Stimulated activated CD8-positive, alpha-beta memory T cell treated with anti-CD3 and anti-CD28 coated beads, Interleukin-12 subunit alpha, Interleukin-12 subunit beta, amount 100 ng/mL, for 1 hour (primary cell): ENCODE measurements at places on chromosomes 3 and 15.

DNA sequence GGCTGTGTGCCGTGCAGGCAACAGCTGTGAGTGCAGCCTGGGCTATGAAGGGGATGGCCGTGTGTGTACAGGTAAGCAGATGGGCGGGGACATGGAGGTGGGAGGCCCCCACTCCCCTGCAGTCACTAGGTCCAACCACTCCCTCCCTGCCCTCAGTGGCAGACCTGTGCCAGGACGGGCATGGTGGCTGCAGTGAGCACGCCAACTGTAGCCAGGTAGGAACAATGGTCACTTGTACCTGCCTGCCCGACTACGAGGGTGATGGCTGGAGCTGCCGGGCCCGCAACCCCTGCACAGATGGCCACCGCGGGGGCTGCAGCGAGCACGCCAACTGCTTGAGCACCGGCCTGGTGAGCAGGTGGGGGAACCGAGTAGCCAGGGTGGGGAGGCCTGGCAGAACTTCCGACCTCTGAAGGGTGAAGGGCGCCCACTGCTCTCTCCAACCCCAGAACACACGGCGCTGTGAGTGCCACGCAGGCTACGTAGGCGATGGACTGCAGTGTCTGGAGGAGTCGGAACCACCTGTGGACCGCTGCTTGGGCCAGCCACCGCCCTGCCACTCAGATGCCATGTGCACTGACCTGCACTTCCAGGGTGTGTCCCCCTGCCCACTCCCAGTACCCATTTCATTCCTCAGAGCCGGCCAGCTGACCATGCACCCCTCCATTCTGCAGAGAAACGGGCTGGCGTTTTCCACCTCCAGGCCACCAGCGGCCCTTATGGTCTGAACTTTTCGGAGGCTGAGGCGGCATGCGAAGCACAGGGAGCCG, 11.6 kb downstream of the NT5DC2 start:
- no peak for DNase-seq

- DNase-seq = no peak
Measured at GRCh38 chr3:9072667-9073009, 109.4 kb upstream of the RAD18 start.

DNA sequence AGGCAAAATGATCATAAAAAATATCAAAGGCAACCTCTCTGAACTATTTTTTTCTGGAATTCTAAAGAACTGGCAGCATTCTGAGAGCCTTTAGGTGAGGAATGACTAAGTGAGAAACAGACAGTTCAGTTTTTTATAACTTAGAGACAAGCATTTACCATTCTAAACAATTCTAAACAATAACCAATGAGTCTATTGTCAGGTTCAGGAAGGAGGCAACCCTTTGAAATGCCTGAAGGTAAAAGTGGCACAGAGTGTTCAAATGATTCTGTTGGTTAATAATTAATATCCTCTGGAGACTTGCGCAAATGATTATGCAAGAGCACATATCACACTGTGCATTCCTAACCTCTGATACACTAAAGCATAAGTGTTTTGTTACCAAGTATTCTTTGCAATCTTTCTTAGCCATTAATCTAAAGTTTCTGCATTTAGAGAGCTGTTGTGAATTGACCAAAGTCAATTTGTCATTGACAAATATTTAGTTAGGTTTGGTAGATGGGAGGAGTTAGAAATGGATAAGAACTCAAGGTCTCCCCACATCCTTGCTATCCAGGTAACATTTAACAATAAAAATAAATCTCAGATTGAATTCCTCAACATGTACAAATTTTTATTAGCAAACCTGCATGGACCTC, 9.2 kb upstream of the TGFBR2 start:
- DNase-seq = no peak

DNA sequence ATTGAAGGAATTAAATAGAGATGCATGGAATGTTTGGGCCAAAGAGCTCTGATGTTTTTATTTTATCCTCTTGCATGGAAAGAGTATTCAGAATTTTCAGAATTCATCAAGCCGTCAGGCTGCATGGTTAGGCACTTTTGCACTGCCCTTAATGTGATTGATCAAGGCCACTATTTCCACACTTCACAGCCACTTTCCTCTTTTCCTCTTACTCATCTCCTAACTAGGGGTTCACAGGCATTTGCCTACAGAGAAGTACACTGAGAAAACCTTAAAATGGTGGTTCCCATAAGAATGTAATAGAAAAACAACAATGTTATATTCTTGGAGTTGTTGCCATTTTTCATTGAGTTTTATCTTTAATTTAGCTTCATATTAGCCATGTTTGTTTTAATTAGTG, 10.9 kb downstream of the SLC35A5 start:
- DNase-seq = no peak

DNA sequence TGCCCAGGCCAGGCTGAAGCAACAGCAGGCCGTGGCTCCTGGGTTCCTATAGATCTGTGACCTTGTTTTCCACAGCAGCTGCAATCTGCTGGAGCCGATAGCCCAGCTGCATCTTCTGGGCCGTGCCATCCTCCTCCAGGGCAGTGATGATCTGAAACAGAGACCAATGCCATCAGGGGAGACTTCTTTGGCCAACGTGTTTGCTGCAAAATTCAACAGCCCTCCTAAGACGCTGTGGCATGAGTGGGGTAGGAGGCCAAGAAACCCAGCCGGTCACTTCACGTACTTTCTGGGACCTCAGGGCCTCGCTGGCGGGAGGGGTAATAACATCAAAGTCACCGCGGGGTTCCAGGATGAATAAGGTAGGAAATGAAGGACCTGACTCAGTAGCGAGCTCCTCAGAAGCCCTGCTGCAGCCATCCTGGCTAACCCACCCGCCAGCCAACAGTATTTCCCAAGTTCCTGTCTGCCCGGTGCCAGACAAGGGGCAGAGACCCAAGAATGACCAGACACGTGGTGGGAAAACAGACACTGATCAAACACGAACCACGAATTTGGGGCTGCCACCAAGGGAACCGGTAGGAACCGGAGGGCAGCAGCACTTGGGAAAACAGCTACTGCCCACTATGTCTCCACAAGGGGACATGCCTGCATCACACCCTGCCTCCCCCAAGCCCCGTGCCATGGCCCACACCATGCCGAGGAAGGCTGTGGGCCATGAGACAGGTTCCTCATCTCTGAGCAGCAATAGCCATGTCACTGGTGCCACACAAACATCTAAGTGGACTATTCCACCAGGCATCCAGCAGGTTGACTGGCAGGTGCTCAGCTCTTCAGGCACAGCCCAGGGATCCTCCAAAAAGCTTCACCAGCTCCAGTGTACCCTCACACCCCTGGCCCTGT, 25.2 kb downstream of the PLXNB1 start:
- DNase-seq = no peak

GRCh38 chr3:8223766-8224165, 277.9 kb upstream of the LMCD1 start:
- DNase-seq = no peak
